ENCODE measurements at places on chromosomes 4 and X.

- DNase-seq, result no peak
Measured at GRCh38 chr4:48570646-48571220, 80.7 kb downstream of the ZAR1 start.

DNA sequence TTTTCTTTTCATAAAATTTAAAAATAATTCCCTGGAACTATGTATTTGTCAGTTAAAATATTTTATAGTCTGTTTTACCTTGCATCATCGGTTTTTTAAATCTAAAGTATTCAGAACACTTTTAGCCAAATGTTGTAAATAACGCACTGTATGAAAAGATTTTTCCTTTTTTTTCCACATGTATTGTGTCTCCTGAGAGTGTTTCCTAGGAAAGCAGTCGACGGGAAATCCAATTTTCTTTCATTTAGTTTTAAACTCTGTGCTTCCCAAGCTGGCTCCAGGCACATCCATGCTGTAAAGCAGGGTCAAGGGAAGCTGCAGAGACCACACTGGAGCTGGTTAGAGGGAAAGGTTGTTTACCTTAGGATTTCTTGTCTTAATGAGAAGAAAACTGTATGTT is 1724.3 kb upstream of the TENM3 start:
- no peak for DNase-seq

- DNase-seq, result peak; percentile 78
Measured at GRCh38 chr4:54527532-54527931, 130.2 kb upstream of the KIT start.

DNA sequence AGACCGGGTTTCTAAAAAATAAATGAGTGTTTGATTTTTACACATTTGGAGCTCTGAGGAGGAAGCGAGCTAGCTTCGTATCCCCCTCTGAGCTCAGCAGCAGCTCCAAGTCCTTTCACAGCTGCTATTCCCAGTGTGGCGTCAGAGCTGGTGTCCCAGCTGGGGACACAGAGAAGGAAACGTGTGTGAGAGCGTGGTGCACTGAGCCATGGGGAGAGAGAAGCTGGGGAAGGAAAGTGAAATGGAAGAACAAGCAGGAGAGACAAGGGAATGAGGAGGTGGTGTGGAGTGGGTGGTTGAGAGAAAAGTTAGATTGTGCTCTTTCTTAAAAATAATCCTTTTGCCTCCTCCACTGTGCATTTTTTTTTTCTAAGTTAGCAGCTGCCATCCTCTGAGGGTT is 79.5 kb upstream of the SLC4A4 start:
- DNase-seq, result no peak

GRCh38 chr4:105126311-105127169 is 20.1 kb upstream of the TET2 start:
- no peak for DNase-seq

DNA sequence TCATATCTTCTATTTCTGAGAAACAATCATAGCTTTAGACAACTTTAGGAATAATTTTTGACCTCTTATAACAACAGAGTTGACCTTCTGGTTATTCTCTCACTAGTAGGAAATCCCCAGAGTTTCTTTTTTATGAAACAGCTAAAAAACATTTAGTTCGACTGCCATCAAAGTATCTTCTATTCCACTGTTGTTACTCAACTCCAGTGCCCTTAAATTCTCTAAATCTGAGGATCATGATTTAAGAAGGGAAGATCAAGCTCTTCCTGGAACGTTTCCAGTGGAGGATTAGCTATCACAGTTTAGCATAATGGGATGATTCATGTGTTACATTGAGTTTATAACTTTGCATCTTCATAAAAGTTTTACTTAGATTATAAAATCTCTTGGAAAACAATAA is 134.9 kb upstream of the VEGFC start:
- no peak for DNase-seq
